ENCODE measurements at places on chromosomes 5 and 9. TPM values are rescaled to one million over a fixed set of nuclear protein-coding genes. Genes with fewer than 3 reads are reported as not detected.

The NTRK2 gene
- total RNA-seq = 2.3 TPM

The RICTOR gene
- total RNA-seq = 32.9 TPM

The OR13C3 gene
- total RNA-seq = not detected

The TOR2A gene
- total RNA-seq = 29.8 TPM

The FIBCD1 gene
- 32.9 TPM for total RNA-seq

The BAAT gene
- total RNA-seq = 0.30 TPM

GRCh38 chr9:36023260-36024048, 13.3 kb upstream of the RECK start:
- DNase-seq = peak; percentile 81
- no peak overlapping the region for H3K4me3 ChIP-seq
- no peaks in the 10 kb centered on the region for H3K36me3 ChIP-seq

GRCh38 chr9:93300585-93301081, 116.7 kb downstream of the WNK2 start:
- peak; percentile 81 for DNase-seq

DNA sequence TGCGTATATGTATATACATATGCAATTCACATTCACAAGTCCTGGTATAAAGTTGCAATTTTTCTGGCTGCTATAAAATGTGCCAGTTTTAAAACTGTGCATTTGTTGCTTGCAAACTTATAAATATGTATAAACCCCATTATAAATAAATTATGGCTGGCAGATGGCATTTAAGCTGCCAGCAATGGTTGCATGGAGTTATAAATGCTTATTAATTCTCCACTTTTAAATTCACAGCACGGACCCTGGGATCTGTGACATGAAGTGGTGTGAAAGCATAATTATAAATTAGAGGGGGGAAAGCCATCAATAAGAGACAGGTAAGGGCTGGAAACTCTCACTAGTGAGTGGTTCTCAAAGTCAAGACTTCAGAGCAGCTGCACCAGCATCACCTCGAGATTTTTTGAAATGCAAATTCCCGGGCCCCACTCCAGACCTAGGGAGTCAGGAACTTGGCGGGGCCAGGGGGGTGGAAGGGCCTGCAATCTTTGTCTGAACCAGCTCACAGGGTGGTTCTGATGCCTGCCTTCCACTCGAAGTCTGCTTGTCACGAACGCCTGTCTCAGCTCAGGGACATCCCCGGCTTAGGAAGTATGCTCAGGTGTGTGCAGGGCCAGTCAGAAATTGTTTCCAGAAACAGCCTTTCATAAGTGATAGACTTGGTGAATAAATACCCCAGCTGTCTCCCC, 16.9 kb downstream of the S1PR3 start:
- no peak for DNase-seq
- H3K4me1 ChIP-seq = no peaks in the 10 kb centered on the region
- H3K27me3 ChIP-seq = no peaks in the 10 kb centered on the region
- H3K4me3 ChIP-seq = no peak overlapping the region

DNA sequence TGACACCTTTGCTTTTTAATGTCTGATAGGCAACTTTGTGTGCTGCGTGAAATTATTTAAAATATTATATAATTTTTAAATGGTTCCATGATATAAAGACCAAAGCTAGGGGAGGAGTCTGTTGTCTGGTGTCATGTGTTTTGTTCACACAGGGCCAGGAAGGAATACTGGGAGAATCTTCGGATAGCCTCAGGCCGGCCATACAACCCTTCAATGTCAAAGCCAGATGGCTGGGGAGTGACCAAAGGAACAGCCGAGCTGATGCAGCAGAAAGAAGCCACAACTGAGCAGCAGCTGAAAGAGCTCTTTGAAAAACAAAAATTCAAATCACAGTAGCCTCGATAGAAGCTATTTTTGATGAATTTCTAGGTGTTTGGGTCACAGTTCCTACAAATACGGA, 19.2 kb downstream of the BHMT start:
- no peaks in the 10 kb centered on the region for H3K36me3 ChIP-seq
- no peak for DNase-seq
- H3K4me1 ChIP-seq = no peaks in the 10 kb centered on the region
- no peak overlapping the region for H3K27ac ChIP-seq
- H3K4me3 ChIP-seq = no peak overlapping the region
- no peaks in the 10 kb centered on the region for H3K27me3 ChIP-seq

- no peaks in the 10 kb centered on the region for H3K27me3 ChIP-seq
- peak; percentile 73 for DNase-seq
- H3K4me3 ChIP-seq = no peak overlapping the region
- peaks cover 22% of the 10 kb centered on the region for H3K4me1 ChIP-seq
- peak overlapping the region; percentile 93 for H3K27ac ChIP-seq
Measured at GRCh38 chr5:140549237-140550144, 2.0 kb downstream of the EIF4EBP3 start.

DNA sequence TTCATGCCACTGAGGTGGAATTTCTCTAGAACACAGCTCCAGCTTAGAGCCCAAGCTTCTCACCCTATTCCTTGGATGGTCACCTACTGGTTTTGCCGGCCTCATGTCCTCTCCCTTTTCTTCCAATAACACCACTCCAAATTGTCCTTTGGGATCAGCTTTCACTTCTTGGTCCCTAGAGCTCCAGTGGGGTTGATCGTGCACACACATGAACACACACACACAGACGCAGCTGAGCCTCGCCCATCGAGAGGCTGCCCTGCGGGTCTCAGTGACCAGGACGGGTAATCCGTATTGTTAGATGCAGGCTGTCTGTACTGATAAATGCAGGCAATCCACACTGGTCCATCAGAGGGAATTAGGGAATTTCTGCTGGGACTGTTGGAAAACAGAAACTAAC, 6.9 kb downstream of the COL23A1 start:
- no peaks in the 10 kb centered on the region for H3K4me1 ChIP-seq
- DNase-seq = no peak
- H3K4me3 ChIP-seq = no peak overlapping the region

DNA sequence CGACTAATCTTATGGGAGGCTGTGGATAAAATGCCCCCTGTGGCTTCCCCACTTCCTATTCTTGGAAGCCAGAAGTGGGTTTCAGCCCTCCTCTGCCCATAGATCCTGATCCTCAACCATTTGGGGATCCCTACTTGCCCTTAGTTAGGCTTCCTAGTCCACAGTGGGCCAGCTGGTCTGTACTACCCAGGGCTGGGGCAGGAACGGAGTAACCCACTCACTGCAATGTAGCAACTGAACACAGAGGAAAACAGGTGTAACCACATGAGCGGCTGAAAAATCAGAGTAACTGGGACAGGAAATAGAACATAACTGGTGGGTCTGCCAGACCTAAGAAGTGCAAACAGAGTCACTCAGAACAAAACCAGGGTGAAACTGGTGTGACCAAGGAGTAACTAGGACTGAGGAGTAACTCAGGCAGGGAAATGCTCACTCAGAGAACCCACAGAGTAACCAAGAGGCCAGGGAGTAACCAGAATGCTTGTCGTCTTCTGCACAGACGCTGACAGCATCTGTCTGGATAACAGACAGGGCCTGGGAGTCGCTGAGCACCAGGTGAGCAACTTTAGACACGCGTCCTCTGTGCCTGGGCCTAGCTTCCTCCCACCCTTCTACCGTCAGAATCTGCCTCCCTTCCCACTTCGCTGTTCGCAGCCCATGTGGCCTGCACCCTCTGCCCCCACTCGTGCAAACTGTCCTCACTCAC, 1.0 kb downstream of the AQP3 start:
- H3K27ac ChIP-seq = peak overlapping the region; percentile 61
- peaks cover 5% of the 10 kb centered on the region for H3K4me1 ChIP-seq

DNA sequence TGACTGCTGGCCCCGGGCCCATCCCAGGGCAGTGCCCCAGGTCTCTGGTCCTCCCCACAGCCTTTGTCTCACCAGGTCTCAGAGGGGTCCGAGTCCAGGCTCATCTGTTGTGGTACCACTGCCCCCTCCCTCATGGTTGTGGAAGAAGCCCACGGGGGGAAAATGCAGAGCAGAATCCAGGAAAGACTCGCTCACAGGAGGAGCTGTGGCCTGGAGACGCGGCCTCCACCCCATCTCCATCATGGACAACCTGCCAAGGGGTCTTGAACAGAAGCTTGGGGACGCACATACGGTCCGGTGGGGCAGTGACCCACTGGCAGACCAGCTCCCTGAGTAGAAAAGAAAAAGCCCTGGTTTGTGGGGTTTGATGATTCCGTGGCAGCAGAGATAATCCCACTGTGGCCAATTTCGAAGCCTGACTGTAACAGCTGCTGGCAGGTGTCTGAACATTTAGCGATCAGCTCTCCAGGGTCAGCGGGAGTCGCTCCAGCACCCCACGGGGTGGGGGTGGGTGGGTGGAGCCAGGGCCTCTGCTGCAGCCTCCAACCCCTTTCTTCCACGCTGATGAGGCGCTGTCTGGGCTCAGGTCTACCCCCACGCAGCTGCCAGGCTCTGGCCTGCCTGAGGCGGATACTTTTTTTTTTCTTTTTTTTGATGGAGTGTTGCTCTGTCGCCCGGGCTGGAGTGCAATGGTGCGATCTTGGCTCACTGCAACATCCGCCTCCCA, 1.9 kb upstream of the GRIN1 start:
- H3K4me3 ChIP-seq = no peak overlapping the region
- H3K4me1 ChIP-seq = no peaks in the 10 kb centered on the region
- H3K36me3 ChIP-seq = no peaks in the 10 kb centered on the region

GRCh38 chr9:127803507-127804352, 1.0 kb downstream of the FPGS start:
- DNase-seq = peak; percentile 70
- peak overlapping the region; percentile 53 for H3K4me3 ChIP-seq
- peaks cover 10% of the 10 kb centered on the region for H3K4me1 ChIP-seq
- H3K27ac ChIP-seq = peak overlapping the region; percentile 87
- no peaks in the 10 kb centered on the region for H3K27me3 ChIP-seq

DNA sequence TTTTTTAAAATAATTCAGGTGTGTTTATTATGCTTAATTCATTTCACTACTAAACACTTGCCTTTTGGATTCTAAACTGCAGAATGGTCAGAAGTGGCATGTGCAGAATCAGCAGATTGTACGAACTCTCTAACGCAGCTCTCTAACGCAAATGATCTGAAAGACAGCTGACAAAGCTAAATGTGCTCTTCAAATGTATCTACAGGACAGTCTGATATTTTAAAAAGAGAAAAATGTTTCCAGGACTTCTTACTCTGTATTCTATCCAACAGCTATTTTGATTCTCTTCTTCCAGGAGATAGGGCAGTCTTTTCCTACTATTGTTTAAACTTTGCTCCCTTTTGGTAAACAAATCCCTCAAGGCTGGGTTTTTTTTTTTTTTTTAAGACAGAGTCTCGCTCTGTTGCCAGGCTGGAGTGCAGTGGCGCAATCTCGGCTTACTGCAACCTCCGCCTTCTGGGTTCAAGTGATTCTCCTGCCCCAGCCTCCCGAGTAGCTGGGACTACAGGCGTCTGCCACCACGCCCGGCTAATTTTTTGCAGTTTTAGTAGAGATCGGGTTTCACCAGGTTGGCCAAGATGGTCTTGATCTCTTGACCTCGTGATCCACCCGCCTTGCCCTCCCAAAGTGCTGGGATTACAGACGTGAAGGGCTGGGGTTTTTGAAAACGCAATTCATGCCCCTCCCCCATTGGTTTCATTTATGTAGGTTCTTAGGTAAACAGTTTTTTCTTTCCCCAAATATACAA, 1.2 kb downstream of the NMRK1 start:
- H3K27me3 ChIP-seq = no peaks in the 10 kb centered on the region
- DNase-seq = peak; percentile 58
- no peaks in the 10 kb centered on the region for H3K36me3 ChIP-seq
- peak overlapping the region; percentile 91 for H3K4me3 ChIP-seq

- no peak overlapping the region for H3K4me3 ChIP-seq
- no peaks in the 10 kb centered on the region for H3K4me1 ChIP-seq
- no peak overlapping the region for H3K27ac ChIP-seq
Measured at GRCh38 chr9:85658716-85659115, 83.0 kb downstream of the AGTPBP1 start.

DNA sequence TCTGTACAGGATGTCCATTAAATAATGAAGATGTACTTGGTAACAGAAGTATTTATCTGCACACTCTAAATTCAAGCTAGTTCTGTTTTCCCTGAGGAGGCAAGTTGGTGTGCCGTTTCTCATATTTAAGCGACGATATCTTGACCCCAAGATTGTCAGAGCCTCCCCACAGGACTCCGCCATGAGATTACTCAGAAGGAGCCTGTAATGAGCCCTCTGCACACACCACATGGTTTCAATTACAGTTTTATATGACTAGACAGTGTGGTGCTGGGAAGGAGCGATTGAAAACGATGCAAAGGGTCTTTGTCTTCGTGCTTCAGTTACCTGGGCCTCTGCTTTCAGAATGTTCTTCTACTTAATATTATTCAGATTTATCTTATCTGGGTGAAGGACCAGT, 840.4 kb upstream of the WWC1 start:
- DNase-seq = no peak
- H3K36me3 ChIP-seq = no peaks in the 10 kb centered on the region
- no peaks in the 10 kb centered on the region for H3K27me3 ChIP-seq
- no peak overlapping the region for H3K4me3 ChIP-seq
- no peak overlapping the region for H3K27ac ChIP-seq

DNA sequence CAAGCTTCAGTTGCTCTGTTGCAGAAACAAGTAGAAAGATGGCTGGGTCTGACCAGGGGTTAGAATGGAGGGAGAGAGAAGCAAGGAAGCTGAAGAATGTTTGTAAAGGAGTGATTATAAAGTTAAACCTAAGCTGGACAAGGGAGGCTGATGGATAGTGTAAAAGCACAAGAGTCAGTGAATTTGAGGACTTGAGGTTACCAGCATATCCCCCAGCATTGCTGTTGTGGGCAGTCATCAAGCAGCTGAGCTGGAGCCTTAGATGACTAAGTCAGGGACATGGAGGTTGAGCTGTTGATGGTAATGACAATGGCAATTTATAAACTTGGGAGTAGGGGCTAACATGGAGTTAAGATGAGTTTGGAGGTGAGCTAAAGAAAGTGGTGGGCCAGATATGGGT, 131.5 kb downstream of the ERCC6L2 start:
- H3K27me3 ChIP-seq = no peaks in the 10 kb centered on the region
- H3K27ac ChIP-seq = no peak overlapping the region
- no peak for DNase-seq
- no peaks in the 10 kb centered on the region for H3K36me3 ChIP-seq

DNA sequence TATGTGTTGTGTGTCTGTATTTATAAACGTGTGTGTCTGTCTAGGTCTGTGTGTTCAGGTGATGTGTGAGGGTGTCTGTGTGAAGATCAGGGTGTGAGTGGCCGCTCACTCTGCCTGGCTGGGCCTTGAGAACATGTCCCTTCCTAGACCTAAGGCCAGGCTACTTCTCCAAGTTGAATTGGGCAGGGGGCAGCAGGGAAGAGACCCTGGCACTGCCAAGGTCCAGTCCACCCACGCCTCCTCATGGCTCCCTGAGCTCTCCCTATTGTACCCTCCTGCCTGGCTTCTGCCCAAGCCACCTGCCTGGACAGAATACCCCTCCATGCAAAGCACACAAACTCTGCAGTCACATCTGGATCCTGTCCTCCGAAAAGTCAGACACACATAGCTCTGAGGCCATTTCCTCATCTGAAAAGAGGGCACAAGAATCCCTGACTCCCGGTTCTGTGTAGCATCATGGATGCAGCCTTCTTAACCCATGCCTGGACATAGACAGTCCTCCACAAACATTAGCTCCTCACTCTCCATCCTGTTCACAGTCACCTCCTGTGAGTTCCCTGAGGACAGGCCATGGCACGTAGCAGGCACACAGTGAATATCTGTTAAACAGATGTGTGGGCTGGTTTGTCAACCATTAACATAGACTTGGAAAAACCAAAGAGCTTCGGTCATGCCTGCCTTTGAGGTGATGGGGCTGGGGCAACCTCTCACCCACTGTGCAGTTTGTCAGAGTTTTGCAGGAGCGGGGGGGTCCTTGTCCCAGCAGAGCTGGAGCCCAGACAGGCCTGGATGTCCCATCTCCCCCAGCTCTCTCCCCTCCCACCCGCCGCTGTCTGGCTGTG, 167.8 kb upstream of the MVB12B start:
- no peak for DNase-seq
- H3K36me3 ChIP-seq = no peaks in the 10 kb centered on the region
- no peak overlapping the region for H3K4me3 ChIP-seq
- no peaks in the 10 kb centered on the region for H3K27me3 ChIP-seq
- H3K4me1 ChIP-seq = no peaks in the 10 kb centered on the region
- H3K27ac ChIP-seq = no peak overlapping the region
